ENCODE measurements at places on chromosomes 2 and 18. TPM values are rescaled to one million over a fixed set of nuclear protein-coding genes. Genes with fewer than 3 reads are reported as not detected.

DNA sequence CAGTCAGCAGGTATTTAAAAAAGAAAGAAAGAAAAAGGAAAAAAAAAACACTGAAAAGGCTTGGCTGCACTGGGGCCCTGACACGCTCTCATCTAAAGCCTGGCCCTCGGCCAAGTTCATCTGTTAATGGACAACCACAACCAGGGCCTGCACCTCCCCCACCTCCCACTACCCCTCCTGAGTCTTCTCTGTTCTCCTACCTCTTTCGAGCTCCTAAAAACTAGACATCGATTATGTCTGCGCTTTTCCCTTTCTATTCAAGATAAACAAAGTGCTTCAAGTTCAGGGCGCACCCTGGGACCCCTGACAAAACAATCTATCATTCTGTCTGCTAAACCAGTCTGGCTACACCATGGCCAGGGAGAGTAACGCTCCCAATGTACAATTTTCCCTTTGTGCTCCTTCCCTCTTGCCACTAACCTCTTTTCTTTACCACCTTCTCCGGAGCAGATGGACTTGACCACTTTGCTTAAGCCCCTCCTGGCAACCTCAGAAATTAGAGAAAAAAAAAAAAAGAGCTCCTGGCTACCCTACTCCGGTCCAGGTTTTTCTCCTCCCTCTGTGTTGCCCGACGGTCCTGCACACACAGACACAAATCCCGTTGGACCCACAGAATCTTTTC, 22.7 kb downstream of the BCL11A start:
- no peaks in the 10 kb centered on the region for H3K27me3 ChIP-seq
- DNase-seq = peak; percentile 83

DNA sequence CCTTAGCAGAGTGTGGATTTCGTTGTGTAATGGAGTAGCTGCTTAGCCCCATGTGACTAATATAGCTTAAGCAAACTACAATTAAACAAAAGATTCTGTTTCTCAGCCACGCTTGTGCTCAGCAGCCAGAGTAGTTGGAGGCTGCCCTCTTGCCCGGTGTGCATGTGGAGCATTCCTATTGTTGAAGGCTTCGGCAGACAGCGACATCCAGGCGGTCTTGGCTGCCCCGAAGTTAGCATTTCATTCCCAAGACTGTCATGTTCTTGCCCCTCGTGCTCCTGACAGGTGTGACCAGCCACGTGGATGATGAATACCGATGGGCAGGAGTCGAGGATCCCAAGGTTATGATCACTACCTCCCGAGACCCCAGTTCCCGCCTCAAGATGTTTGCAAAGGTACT, 2.4 kb downstream of the IMP4 start:
- H3K27ac ChIP-seq = no peak overlapping the region
- no peak for DNase-seq
- peaks cover 23% of the 10 kb centered on the region for H3K36me3 ChIP-seq
- H3K4me3 ChIP-seq = no peak overlapping the region

DNA sequence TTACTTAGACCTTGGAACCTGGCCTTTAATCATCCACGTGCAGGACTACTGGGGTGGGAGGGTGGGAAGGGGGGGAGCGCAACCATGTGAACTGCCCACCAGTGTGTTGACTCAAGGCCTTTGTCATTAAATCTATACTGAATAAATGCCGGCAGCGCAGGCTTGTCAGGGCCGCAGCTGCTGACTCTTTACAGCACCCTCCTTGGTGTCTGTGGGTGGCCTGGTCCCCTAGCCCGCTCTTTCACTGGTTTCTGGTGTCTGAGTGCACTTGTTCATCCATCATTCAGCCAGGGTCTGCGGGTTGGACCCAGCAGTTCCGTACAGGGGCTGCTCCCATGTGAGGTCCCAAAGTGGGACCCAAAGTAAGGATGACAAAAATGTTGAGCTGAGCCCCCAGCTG, 11.5 kb downstream of the MAP3K2 start:
- H3K27ac ChIP-seq = no peak overlapping the region
- peaks cover 3% of the 10 kb centered on the region for H3K4me1 ChIP-seq
- H3K27me3 ChIP-seq = no peaks in the 10 kb centered on the region
- DNase-seq = no peak
- no peaks in the 10 kb centered on the region for H3K36me3 ChIP-seq

DNA sequence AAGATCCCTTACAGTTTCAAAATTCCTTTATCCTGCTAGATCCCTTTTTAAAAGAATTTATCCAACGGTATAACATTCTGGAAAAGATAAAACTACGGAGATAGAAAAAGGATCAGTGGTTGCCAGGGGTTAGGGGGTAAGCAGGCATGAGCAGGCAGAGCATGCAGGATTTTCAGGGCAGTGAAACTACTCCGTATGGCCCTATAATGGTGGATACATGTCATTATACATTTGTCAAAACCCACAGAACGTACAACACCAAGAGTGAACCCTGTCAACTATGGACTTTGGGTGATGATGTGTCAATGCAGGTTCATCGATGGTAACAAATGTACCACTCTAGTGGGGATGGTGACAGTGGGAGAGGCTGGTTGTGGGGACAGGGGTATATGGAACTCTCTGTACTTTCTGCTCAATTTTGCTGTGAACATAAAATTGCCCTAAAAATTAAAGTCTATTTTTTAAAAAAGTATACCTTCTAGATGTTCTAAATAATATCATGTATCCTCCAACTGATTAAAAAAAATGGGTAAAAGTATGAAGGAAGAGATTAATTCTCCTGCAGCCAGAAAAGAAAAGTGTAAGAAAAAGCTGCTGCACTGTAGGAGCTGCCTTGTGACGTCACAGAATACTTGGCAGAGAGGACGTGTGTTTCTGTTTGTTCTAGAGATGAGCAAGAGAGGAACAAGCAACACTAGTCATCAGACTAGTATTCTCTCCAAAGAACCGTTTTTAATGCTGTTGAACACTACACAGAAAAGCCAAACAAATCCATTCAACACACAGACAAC, 23.6 kb downstream of the ANKRD44 start:
- no peak overlapping the region for H3K4me3 ChIP-seq
- H3K36me3 ChIP-seq = no peaks in the 10 kb centered on the region
- no peaks in the 10 kb centered on the region for H3K27me3 ChIP-seq
- no peak overlapping the region for H3K27ac ChIP-seq

GRCh38 chr2:128605421-128605820, 286.8 kb upstream of the HS6ST1 start:
- no peak overlapping the region for H3K27ac ChIP-seq
- H3K4me3 ChIP-seq = no peak overlapping the region
- no peaks in the 10 kb centered on the region for H3K27me3 ChIP-seq
- H3K4me1 ChIP-seq = peaks cover 21% of the 10 kb centered on the region
- no peaks in the 10 kb centered on the region for H3K36me3 ChIP-seq

Gene ASB3
- total RNA-seq = 28.6 TPM

Gene ZNF516
- total RNA-seq = 28.8 TPM

Gene CXXC1
- 71.6 TPM for total RNA-seq

Measured in thyroid gland (tissue), 4 donors.